ENCODE measurements at places on chromosomes 5 and 9.

DNA sequence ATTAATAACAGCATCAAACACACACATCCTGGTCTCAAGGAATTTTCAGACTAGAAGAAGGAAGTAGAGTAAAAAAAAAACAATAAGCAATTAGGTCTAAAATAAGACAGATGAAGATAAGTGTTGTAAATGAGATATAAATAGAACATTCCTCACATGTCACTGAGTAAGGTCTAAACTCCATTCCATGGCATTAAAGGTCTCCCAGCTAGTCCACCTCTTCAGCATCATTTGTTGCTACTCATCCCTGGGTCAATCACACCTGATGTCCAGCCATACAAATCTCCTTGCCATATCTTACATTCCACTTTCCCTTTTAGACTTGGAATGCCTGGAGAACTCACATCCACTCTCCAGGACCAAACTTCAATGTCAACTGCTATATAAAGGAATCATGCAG is 214.1 kb upstream of the KLF4 start:
- no peak for DNase-seq

DNA sequence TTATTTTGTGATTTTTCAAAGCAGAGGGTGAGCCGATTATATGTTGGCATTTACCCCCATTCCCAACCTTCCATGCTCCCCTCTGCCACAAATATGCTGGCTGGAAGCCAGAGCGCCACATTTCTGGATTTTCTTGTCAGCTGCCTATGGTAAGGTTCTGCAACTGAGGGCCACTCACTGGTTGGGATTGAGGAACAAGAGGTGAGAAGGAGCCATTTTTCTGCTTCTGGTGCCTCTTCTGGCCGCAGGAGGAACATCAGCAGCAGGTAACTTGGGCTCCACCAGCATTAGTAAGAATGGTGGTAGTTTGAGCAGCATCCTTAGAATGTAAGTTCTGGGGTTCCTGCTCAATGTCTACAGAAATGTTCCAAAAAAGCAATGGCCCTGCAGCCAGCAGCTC is 159.5 kb upstream of the MAST4 start:
- no peak for DNase-seq

DNA sequence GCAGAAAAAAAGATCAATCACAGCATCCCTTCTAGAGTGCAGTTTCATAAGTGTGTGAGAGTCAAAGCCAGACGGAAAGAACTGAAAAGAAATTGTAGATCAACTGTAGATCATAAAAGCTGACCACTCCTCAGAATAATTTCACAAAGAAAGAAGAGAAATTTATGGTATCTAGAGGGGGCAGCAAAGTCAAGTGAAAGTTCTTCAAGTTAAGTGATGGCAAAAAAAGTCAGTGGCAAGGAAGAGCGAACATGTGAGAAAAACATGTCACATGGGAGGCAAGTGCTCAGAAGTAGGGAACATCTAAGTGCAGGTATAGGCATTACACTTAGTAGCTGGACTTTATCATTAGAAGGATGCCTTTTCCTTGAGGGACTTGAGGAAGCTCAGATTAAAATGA is 245.1 kb upstream of the ISL1 start:
- no peak for DNase-seq

- no peak for DNase-seq
Observed at GRCh38 chr5:149388498-149389190, 9.6 kb upstream of the IL17B start.

GRCh38 chr9:33196736-33197135 is 29.6 kb upstream of the B4GALT1 start:
- no peak for DNase-seq

DNA sequence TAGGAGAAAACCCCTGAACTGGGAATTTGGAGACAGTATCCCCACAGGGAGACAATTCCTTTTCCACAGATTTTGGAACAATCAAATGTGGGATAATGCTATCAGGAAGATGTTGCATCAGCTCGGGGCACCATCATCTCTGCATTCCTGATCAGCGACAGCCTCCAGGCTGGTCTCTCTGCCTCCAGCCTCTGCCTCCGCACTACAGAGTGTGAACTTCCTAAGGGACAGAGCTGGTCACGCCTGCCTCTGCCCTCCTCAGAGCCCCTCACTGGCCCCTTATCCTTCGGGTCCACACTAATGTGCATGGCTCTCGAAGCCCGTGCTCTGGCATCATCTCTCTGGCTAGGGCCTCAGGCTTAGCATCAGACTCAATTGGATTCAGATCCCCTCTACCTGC is 8.6 kb downstream of the FOXI1 start:
- DNase-seq = no peak

- DNase-seq = no peak
Observed at GRCh38 chr5:112669328-112669963, 68.2 kb upstream of the APC start.

DNA sequence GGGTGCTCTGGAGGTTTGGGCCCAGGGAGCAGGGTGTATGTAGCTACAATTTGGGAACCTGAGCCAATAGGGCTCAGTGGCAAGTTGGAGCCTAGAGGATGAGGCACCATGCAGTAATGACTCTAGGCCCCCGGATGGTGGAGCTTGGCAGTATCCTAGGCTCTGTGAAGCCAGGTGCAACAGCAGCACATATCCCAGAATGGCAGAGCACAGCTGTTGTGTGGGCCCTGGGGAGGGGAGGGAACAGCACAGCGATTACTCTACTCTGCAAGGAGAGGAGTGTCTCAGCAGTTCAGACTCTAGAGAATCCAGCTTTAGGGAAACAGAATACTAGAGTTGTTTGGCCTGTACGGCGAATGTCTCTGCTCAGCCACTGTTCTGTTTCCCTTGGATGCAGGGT is 56.1 kb downstream of the LRRTM2 start:
- no peak for DNase-seq

DNA sequence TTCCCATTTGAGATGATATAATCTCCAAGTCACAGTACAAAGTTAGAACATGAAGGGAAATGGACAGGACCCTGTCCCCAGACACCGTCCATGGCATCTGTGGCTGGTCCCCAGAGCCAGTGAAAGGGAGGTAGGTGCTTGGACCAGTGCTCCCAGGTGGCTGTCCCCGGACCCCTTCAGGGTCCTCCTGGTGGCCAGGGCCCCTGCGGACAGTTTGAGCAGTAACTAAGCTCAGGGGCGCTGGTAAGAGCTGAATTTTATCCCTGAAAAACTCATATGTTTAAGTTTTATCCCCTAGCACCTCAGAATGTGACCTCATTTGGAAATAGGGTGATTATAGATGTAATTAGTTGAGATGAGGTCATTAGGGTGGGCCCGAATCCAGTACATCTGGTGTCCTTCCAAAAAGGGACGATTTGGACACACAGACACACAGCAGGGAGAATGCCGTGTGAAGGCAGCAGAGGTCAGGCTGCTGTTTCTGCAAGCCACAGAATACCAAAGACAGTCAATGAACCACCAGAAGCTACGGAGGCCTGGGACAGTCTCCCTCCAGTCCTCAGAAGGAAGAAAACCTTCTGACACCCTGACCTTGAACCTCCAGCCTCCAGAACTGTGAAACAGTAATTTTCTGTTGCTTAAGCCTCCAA is 185.0 kb downstream of the ATPSCKMT start:
- DNase-seq = no peak
